ENCODE measurements at places on chromosomes 12 and 14.

- no peak for DNase-seq
Observed at GRCh38 chr14:104724407-104724980, 465 bp downstream of the ADSS1 start.

GRCh38 chr12:118544569-118544968 lies 168.2 kb downstream of the SUDS3 start:
- no peak for DNase-seq

DNA sequence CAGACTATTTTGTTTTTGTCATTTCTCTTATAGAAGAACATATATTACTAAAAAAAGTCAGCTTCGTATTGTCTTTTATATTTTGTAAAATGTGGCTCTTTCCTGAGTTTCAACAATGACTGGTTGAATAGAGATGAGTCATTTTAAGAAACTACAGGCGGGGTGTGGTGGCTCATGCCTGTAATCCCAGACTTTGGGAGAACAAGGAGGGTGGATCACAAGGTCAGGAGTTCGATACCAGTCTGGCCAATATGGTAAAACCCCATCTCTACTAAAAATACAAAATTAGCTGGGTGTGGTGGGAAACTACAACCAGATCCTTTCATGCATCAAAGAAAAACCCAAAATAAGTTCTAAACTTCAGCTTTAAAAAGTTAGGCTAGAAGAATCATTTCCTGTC lies 28.8 kb downstream of the HECTD4 start:
- peak; percentile 42 for DNase-seq

DNA sequence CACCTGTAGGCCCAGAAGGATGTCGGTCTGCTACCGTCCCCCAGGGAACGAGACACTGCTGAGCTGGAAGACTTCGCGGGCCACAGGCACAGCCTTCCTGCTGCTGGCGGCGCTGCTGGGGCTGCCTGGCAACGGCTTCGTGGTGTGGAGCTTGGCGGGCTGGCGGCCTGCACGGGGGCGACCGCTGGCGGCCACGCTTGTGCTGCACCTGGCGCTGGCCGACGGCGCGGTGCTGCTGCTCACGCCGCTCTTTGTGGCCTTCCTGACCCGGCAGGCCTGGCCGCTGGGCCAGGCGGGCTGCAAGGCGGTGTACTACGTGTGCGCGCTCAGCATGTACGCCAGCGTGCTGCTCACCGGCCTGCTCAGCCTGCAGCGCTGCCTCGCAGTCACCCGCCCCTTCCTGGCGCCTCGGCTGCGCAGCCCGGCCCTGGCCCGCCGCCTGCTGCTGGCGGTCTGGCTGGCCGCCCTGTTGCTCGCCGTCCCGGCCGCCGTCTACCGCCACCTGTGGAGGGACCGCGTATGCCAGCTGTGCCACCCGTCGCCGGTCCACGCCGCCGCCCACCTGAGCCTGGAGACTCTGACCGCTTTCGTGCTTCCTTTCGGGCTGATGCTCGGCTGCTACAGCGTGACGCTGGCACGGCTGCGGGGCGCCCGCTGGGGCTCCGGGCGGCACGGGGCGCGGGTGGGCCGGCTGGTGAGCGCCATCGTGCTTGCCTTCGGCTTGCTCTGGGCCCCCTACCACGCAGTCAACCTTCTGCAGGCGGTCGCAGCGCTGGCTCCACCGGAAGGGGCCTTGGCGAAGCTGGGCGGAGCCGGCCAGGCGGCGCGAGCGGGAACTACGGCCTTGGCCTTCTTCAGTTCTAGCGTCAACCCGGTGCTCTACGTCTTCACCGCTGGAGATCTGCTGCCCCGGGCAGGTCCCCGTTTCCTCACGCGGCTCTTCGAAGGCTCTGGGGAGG lies at the start of gene LTB4R:
Gene LTB4R (plus strand): TSS at position 857 of the 959 bp plus-strand sequence. CDS start 4,150 bp downstream, outside the sequence.
- peak; percentile 81 for DNase-seq

- DNase-seq: peak; percentile 30
Observed at GRCh38 chr12:46660276-46660675, 165.5 kb downstream of the SLC38A4 start.

DNA sequence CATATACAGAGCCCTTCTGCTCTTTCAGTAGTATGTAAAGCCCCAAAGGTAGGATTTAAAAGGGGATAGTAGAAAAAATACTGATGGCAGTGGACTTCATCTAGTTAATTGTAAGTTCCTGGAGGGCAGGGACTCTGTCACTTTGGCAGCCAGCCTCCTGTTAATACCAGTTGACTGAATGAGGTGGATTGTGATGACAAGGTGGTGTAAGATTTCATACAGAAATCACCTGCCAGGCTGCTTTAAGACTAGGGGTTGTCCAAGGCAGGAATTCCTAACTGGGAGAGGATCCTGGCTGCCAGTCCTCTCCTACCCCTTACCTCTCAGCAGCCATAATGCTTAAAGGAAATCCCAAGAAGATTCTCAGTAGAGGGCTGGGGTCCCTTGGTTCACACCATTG lies 7.3 kb downstream of the DYRK2 start:
- no peak for DNase-seq

- DNase-seq: no peak
Observed at GRCh38 chr14:77990337-77990736, 179.8 kb upstream of the NRXN3 start.

DNA sequence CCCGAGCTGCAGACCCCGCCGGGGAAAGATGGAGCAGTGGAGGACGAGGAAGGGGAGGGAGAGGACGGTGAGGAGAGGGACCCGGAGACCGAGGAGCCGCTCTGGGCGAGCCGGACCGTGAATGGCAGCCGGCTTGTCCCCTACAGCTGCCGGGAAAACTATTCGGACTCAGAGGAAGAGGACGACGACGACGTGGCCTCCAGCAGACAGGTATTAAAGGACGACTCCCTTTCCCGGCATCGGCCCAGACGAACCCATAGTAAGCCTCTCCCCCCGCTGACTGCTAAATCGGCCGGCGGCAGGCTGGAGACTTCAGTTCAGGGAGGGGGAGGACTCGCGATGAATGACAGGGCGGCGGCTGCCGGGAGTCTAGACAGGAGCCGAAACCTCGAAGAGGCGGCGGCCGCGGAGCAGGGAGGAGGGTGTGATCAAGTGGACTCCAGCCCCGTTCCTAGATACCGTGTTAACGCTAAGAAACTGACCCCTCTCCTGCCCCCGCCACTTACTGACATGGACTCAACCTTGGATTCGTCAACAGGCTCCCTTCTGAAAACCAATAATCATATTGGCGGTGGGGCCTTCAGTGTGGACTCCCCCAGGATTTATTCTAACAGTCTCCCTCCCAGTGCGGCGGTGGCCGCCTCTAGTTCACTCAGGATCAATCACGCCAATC lies 962 bp downstream of the LEMD3 start:
- peak; percentile 50 for DNase-seq

DNA sequence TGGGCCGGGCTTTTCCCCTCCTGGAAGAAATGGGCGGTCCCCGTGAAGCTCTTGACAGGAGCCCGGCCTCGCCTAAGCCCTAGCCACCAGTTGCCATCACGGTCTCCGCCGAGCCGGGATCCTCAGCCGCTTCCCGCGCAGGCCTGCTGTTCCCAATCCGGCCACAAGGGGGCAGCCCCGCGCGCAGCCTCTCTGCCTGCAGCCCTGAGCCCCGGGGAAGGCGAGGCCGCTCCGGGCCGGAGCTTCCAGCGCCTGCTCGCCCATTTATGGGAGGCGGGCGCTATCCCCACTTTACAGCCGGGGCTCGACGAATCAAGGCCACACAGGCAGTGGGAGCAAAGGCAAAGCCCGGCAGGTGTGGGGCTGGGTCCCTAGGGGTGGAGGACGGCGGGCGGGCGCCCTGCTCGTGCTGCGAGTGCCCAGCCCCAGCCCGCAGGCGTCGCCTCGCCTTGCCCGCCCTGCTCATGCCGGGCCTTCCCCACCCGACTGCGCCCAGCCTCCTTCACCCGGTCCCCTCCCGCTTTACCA lies 61.5 kb downstream of the LGMN start:
- peak; percentile 63 for DNase-seq

DNA sequence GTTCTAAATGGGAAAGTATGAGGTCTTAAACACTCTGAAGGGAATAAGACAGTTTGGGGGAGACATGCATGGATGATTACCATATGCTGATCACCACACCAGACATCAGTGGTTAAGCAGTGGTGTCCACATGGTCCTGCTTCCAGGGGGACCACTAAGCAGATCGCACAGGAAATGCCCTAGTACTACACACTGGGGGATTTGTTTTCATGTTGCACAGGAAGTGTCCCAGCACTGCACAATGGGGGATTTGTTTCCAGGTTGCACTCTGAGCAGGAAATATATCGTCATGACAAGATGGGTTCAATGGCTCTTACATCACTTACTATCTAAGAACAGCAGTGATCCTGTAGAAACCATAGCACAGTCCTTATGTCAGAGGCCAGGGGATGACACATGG lies 245.5 kb downstream of the BCL11B start:
- DNase-seq: no peak

DNA sequence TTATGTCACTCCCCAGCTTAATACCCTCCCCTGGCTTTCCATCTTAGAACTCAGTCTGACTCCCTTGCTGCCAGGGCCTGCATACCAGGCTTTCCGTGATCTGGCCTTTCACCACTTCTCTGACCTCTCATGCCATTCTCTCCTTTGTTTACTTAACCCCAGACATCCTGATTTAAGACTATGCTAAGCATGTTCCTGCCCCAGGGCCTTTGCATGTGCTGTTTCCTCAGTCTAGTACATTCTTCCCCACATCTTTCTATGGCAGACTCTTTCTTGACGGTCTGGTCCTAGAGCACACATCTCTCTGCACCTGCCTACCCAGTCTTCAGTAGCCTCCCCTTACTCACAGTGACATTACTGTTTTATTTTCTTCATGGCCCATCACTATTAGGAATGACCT lies 42.2 kb downstream of the PLXNC1 start:
- DNase-seq: no peak

GRCh38 chr12:60072911-60073310 lies 477.1 kb downstream of the SLC16A7 start:
- DNase-seq: peak; percentile 54

DNA sequence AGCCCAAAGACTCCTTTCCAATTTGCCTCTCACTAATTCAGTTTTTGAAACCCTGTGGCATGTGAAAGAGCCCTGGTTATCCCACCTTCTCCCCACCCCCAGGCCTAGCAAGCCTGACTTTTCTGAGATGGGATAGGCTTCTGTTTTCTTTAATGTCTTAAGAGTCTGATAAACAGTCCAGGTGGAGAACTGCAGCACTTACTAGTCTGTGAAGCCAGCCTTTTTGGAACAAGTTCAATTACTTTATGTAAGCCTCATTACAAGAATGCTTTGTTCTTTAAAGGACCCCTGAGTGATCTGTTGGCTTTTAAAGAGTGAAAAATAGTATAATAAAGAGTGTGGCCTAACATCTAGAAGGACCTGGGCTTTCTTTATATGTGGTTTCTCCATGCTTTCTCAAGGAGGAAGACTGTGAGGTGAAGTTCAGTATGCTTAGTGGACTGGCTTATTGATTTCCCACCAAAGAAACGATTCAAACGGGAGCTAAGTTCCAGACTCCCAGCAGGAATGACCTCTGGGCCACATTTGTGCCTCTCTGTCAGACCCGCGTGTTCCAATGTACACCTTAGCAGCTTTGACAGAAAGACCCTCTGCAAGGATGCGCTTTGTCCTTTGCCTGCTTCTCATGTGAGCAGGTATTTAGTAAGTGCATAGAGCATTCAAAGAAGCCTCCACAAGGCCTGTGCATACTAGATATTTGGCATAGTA lies 129.5 kb downstream of the DAAM1 start:
- DNase-seq: no peak

DNA sequence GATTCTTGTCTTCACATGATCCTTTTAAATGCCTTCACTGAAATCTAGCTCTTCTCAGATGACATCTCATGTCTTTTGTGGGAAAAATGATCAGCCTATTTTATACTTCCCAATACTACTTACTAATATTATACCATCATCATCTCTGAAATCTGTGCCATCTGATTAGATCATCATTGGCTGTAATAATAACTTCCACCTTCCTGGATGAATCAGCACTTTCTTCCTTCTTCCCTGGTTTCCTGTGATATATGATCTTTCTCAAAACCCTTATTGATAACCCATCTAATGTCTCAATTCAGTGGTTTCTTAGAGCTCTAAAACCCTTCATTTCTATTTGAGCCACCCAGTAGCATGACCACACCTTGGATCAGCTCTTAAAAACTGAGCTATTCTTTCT lies 30.9 kb downstream of the GPR137C start:
- DNase-seq: peak; percentile 2

- no peak for DNase-seq
Observed at GRCh38 chr14:73149753-73150152, 13.4 kb downstream of the PSEN1 start.

DNA sequence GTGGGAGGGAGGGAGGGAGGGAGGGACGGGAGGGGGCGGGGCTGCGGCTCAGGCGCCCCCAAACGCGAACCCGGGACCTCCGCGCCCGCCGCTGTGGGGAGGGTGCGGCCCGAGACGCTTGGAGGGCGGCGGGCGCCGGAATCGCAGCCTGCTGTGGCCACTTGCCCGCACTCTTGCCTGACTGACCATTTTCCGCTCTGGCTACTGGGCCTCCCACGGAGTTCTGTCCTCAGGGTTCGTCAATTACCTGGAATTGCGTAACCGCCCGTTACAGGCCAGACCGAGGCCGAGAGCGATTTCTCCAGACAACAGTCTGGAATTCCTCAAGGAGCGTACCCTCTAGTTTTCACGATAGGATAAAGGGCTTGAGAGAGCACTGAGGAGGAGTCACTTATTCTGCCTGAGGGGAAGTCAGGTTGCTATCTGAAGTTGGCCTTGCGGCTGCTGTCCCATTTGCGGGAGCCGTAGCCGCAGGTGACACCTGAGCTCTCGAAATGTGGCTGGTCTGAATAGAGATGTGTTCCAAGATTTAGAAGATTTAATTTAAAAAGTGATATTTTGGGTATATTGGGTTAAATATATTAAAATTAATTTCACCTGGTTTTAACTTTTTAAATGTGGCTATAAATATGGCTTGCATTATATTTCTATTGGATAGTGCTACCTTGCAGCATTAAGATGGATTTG lies 446 bp upstream of the ZNF641 start:
- peak; percentile 66 for DNase-seq

DNA sequence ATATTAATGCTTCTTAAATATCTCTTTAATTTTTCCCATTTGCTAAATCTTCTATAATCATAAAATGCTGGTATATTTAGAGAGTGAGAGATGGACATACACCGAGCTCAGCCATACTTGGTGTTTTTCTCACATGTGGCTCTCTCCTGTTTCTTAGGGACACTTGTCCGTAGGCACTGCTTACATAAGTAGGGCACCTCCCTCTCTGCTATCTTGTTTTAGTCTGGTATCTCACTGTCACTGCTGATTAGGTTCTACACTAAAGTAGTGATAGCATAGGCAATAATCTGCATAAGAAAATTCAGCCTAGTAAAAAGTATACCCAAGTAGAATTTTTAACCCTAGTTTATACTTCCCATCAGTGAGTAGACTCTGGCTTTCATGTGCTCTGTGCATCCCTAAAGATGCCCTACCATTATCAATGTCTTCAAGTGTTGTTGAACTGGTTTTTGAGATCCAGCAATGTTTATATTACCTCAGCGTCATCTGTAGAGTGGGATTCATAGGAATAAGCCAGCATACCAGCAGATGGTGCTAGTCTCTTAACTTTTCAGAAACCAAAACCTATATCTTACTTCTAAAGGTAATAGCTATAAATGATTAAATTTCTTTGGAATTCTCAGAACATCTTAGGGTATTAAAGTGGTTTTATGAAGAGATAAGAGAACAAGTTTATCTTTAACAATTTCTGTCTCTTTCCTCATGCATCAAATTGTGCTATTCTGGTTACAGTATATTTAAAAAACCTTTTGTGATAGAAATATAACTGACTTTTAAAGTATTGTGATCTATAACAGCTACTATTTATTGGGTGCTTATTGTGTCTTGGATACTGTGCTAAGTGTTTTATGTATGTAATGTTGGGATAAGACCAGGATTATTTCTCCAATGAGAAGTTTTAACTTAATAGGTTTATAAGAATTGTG lies 32.9 kb downstream of the ARID2 start:
- DNase-seq: peak; percentile 61
